ENCODE measurements at places on chromosomes 7 and 10.

- DNase-seq = no peak
Observed at GRCh38 chr10:88620441-88620840, 33.9 kb downstream of the LIPJ start.

GRCh38 chr10:88028072-88028471, 164.6 kb downstream of the PTEN start:
- no peak for DNase-seq

- DNase-seq = no peak
Observed at GRCh38 chr10:130439766-130440165, 303.6 kb downstream of the GLRX3 start.

- no peak for DNase-seq
Observed at GRCh38 chr10:60430017-60430416, 40.3 kb upstream of the ANK3 start.

DNA sequence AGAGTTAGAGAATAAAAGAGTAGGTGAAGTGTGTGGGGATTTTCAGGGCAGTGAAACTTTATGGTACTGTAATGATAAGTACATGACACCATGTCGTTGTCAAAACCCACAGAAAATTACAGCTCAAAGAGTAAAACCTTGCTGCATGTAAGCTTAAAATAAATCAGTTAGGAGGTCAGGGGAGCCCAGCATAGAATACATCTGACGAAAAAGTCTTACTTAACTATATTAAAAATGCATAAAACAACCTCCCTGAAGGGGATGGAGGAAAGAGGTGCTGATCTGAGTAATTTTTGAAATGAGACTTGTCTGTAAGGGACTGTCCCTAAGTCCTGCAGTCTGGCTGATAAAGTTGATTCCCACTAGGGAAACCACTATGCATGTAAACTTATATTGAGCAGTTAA, 49.8 kb upstream of the AKR1E2 start:
- DNase-seq = no peak

DNA sequence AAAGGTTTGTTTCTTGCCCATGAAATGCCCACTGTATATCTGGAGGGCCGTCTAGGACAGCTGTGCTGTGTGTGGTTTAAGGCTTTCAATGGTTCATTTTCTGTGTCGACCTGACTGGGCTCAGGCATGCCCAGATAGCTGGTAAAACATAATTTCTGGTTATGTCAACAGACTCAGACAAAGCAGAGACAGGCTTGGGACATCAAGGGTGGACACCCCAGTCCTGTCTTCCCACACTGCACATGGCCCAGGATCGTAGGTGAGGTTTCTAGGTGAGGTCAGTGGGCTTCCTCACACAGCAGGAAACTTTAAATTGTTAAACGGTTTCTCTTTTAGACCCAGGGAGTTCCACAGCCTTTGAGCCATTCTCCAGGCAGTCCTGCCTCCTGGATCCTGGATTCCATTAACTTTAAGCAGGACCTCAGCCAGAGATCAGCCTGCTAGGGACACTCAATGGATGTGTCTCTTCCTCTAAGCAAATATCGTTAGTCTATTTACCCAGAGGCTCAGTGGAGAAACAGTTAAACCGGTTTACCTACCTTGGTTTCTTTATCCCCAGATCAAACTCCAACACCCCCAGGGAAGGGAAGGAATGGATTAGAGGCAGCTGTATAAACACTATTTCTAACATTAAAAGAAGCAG, 66.4 kb downstream of the ST8SIA6 start:
- DNase-seq = no peak

DNA sequence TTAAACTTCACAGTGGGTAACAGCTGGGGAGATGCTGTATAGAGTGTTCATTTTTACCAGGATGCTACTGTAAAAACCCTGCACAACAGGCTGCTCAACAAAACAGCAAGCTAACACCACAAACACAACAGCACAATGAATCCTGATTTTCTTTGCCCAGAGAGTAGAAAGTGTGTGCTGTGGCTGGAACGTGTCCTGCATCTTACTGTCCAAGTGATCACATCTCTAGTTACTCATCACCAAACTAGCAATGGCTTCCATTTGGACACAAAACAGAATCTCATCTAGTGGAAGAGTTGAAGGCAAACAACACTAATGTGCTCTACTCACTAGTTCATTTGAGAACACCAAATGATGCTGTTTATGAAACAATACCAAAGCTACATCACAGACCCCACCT, 121.2 kb downstream of the SLC25A13 start:
- no peak for DNase-seq

- no peak for DNase-seq
Observed at GRCh38 chr7:124930173-124930623, 573 bp upstream of the POT1 start.

GRCh38 chr10:75347186-75347585, 54.4 kb downstream of the ZNF503 start:
- no peak for DNase-seq

DNA sequence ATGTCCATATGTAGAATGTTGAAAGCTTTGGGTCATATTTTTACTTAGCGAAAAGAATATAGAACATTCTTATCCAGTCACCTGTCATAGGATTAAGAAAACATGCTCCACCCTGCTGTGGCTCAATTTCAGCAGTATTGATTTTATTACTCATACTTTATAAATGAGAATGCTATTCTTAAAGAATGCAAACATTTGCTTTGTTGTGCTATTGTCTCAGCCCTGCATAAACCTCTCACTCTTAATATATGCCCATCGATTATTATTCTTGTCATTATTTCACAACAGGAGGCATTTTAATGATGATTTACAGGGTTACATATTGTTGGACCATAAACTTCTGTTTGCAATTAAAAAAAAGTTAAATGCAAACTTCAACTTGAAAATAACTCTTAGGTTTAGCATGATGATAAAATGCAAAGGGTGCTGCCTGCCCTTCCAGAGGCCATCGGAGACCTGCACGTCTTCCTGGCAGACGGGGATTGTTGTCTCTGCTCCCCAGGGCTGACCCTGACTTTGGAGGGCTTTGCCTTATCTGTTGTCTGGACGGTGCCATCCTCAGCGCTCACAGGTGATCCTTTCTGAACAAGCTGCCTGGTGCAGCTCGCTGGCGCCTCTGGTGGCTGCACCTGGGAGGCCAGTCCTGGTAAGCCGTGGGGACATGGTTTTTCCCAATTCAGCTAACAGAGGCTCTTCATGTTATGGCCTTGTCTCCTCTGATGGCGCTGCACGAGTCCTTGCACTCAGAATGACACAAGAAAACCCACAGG, 50.0 kb upstream of the SHH start:
- no peak for DNase-seq

- DNase-seq = no peak
Observed at GRCh38 chr10:29618341-29619171, 16.2 kb downstream of the SVIL start.

DNA sequence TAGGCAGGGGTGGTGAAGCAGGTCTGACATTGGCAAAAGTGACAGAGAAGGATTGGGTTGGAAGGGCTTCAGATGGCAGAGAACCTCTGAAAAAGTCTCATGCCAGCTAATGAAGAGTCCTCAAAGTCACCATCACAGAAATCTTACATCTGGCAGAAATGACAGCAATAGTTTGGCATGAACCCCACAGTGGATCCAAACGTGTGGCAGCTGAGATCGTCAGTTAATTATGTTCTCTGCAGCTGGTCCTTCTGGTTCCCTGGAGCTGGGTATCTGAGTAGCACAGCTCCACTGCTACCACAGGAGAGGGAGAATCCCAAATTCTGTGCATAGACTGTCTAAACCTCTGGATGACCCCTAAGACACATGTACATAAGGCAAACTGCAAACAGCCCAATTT, 73.4 kb downstream of the ALOX5 start:
- DNase-seq = no peak

DNA sequence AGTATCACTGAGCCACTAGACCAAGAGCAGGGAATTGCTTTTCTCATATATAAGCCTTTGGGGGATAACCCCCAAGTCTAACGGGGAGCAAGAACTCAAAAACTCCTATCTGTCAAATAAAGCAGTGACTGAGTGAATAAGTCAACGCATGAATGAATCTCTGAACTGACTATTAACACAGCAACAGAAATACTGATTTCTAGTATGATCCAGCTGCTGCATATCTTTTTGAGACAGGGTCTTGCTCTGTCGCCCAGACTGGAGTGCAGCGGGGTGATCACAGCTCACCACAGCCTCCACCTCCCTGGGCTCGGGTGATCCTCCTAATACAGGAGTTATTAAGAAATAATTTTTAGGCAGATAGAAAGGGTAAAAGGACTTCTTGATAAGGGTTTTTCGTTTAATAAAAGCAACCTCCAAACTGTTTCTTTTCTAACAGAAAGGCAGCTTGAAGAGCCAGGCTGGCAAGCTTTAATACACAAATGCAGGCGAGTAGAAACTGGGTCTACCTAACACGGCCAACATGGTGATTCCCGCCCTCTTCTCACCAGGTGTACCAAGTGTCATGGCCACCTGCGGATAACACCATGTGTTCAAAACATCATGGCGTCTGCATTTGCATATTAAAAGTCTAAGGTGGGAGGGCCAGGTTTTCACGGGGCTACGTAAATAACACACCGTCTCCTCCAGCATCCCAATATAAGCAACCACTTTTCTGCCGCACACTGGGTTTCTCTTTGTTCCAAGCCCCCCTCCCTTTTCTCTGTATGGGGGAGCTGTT, 631.9 kb downstream of the PARD3 start:
- DNase-seq = no peak

DNA sequence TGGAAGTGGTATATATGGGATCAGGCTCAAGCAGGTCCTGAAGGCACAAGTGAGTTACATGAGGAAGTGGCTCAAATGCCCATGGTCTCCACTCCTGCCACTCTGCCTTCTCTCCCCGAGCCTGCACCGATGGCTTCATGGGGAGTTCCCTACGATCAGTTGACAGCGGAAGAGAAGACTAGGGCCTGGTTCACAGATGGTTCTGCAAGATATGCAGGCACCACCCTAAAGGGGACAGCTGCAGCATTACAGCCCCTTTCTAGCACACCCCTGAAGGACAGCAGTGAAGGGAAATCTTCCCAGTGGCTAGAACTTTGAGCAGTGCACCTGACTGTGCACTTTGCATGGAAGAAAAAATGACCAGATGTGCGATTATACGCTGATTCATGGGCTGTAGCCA, 95.3 kb downstream of the HOXA1 start:
- no peak for DNase-seq

DNA sequence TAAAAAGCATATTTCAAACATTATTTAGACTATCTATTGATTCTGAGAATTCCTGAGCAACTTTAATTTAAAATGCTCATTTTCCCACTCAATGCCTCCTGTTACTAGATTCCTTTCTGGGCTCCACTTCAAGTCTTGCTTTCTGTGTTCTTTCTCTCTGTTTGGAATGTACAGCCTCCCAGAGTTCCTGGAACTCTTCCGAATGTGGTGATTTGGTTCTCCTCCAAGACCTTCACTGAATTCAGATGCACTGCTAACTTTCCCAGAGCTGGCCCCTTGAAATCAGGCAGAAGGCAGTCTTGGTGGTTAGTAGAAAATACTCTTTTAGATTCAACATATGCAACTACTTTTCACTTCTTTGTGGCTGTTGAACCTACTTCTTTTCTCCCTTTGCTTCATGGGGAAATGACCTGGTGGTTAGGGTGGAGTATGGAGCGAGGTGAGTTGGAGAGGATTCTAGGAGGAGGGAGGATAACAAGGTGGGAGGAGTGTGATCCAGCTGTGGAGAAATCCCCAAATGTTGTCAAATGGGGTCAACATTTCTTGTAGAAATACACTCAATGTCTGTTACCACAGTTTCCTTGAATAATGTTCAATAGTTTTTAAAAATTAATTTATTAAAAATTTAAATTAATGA, 27.9 kb upstream of the CCDC7 start:
- no peak for DNase-seq

- no peak for DNase-seq
Observed at GRCh38 chr10:84196083-84196482, 1.7 kb downstream of the CDHR1 start.

GRCh38 chr10:42980553-42981357, 96.1 kb upstream of the RET start:
- no peak for DNase-seq

DNA sequence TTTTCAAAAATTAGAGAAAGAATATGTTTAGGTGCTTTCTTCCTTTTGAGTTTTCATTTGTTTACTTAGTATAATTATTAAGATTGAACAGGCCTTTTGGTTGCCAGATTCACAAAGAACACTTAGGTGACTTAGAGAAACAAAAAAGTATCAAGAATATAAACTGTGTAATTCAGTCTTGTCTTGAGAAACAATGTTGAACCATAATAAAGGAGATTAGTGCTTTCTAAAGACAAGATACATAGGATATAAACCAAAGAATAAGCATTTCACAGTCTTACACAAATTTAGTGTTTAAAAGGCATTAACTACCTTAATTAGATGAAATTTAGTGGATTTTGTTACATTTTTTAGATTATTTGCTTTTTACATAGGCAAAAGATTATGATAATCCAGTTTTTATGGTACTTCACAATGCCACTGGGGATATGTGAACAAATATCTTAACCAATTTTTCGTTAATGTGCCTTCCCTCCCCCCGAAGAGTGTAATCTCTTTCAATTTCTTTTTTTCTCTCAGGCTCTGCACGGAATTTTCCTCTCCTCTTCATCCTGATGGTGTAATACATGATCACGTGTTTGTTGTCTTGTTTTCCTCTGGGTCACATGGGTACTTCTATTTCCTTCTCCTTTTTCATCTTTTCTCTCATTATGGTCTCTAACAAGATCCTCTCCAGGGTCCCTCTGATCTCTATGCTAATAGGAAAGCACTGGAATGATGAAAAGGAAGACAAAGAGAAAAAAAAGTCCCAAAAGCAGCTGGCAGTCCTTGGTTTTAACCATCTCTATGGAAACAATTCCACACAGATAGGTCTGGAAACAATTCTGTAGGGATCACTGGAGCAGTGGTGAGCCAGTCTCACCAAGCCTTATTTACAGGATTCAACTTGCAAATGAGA, 3.7 kb upstream of the HNRNPH3 start:
- no peak for DNase-seq

GRCh38 chr10:1625079-1625478, 112.2 kb downstream of the ADARB2 start:
- no peak for DNase-seq

DNA sequence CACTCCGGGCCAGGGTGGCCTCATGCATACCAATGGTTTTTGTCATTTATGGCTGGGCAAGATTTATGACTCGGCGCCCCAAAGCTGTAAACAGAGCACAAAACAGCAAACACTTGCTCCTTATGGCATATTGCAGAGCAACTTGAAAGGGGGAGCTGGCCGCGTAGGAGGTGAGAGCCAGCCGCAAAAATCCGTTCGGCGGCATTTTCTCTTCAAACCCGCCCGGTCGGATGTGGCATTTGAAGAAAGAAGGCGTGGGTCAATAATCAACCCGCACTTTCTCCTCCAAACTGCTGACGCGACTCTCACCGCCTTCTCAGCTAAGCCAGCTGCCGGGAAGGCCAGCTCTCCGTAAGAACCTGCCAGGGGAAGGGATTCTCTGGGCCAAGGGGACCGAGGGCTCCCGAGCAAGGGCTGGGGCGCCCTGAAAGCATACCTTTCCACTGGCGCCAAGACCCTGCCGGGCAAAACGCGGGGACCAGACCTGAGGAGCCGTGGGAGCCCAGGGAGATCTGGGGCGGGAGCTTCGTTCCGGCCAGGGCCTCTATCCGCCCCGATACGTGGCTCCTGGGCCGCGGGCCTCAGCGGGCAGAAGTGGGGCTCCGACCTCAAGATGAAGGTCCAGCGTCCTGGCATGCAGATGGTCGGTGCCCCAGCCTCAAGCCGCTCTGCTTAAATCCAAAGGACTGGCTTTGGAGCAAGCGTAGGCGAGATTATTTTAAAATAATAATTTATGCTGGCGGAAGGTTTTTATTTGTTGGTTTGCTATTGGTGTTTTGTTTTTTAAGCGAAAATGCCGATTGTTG, 12.9 kb upstream of the HOXA2 start:
- DNase-seq = no peak

Data from stimulated activated CD4-positive, alpha-beta T cell treated with anti-CD3 and anti-CD28 coated beads, Interleukin-12 subunit alpha, Interleukin-12 subunit beta, amount 100 ng/mL, for 24 hours (primary cell).